ENCODE measurements at places on chromosomes 16 and 17. TPM values are rescaled to one million over a fixed set of nuclear protein-coding genes. Genes with fewer than 3 reads are reported as not detected.

The EVPLL gene
- total RNA-seq = not detected

The ABCC12 gene
- total RNA-seq = not detected

The NR1D1 gene
- total RNA-seq = 3.4 TPM

The MYH8 gene
- total RNA-seq = not detected

The EXOC3L1 gene
- 1.6 TPM for total RNA-seq

The PDE6G gene
- not detected for total RNA-seq

The ADAM11 gene
- 2.2 TPM for total RNA-seq

The EVI2A gene
- 0.90 TPM for total RNA-seq

The MT1M gene
- total RNA-seq = 0.32 TPM

The KCNAB3 gene
- not detected for total RNA-seq

The MGRN1 gene
- 23.3 TPM for total RNA-seq

The PRAC1 gene
- total RNA-seq = not detected

The HP gene
- 2.8 TPM for total RNA-seq

The CD300LB gene
- total RNA-seq = not detected

The SLC47A1 gene
- 9.6 TPM for total RNA-seq

The GDE1 gene
- total RNA-seq = 53.8 TPM

The PYDC1 gene
- not detected for total RNA-seq

The MMP28 gene
- not detected for total RNA-seq

The SPECC1 gene
- total RNA-seq = 10.5 TPM

The SLFN12L gene
- not detected for total RNA-seq

The SPEM1 gene
- total RNA-seq = not detected

The SLC52A1 gene
- 0.18 TPM for total RNA-seq

The ALOX15B gene
- total RNA-seq = 0.36 TPM

The SDR42E1 gene
- not detected for total RNA-seq

The HCFC1R1 gene
- 12.0 TPM for total RNA-seq
